ENCODE measurements at places on chromosomes 1 and 21.
A peak's percentile ranks its signal among the peaks of the same experiment; 100 is the strongest.

GRCh38 chr1:152034654-152035538, 1.9 kb downstream of the S100A11 start:
- DNase-seq, result peak; percentile 83
- peaks cover 33% of the 10 kb centered on the region for H3K4me1 ChIP-seq
- H3K4me3 ChIP-seq, result peak overlapping the region; percentile 91

DNA sequence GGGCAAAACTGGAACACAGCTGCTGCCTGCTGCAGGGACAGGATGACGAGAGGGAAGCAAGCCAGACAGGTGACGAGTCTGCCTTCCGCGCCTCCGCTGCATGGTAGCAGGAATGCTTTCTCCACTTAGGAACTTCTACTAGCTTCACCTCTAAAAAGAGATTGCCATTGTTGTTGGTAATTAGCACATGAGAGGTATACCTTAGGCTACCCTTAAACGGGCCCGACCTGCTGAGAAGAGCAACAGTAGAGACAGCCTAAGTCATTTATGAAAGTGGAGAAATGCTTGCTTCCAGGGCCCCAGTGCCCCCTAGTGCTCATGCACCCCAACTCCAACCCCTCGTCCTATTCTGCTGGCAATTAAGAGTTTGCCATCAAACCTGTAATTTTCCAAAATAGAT, 96.9 kb upstream of the AKT3 start:
- H3K4me1 ChIP-seq, result no peaks in the 10 kb centered on the region
- no peaks in the 10 kb centered on the region for H3K36me3 ChIP-seq
- no peak overlapping the region for H3K4me3 ChIP-seq
- DNase-seq, result no peak
- no peak overlapping the region for H3K27ac ChIP-seq

DNA sequence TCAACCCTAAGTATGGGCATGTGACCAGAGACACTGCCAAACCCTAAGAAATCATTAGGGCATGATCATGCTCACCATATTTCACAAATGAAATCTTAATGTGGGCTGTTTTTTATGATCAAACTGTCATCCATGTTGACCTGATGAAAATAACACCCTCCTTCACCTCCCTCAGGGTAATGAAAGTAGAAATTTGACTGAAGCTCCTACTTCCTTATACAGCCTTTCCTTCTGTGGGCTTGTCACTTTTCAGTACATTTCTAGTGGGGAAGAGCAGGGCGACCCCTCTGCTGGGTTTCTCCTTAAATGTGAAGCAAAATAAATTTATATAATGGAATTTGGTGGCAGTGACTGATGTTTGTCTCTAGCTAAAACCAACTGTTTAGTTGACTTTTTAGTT, 25.9 kb downstream of the IVNS1ABP start:
- no peaks in the 10 kb centered on the region for H3K4me1 ChIP-seq
- no peaks in the 10 kb centered on the region for H3K27me3 ChIP-seq
- peaks cover 18% of the 10 kb centered on the region for H3K36me3 ChIP-seq
- no peak for DNase-seq

GRCh38 chr1:43329995-43330751, 7.4 kb upstream of the MPL start:
- H3K4me3 ChIP-seq, result no peak overlapping the region
- H3K4me1 ChIP-seq, result no peaks in the 10 kb centered on the region
- DNase-seq, result no peak
- H3K27ac ChIP-seq, result no peak overlapping the region

GRCh38 chr1:2856676-2857375, 55.3 kb upstream of the TTC34 start:
- H3K4me3 ChIP-seq, result no peak overlapping the region
- no peaks in the 10 kb centered on the region for H3K27me3 ChIP-seq
- no peaks in the 10 kb centered on the region for H3K36me3 ChIP-seq
- no peaks in the 10 kb centered on the region for H3K4me1 ChIP-seq
- DNase-seq, result no peak

DNA sequence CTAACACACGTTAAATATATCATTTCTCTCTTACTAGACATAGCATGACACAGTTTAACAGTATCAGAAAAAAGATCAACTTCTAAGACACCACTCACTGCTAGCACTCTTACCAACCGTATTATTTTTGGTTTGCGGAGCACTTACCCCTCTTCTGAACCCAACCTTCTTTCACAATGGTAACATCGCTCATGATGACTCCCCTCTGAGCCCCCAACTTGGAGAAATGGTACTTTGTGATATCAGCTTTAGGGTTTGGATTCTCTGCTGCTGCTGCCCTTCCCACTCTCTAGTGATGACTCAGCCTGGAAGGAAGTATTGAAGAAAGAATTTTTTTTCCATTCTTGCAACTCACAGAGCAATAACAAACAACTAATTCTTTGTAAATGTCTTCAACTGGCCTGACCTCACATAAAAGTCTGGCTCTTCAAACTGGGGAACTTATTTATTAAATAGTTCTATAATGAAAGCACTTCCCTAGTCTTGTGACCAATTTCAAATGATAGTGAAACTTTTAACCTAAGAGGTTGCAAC, 7.0 kb downstream of the AKT3 start:
- H3K36me3 ChIP-seq, result no peaks in the 10 kb centered on the region
- H3K27ac ChIP-seq, result peak overlapping the region; percentile 68
- no peak overlapping the region for H3K4me3 ChIP-seq
- DNase-seq, result no peak

DNA sequence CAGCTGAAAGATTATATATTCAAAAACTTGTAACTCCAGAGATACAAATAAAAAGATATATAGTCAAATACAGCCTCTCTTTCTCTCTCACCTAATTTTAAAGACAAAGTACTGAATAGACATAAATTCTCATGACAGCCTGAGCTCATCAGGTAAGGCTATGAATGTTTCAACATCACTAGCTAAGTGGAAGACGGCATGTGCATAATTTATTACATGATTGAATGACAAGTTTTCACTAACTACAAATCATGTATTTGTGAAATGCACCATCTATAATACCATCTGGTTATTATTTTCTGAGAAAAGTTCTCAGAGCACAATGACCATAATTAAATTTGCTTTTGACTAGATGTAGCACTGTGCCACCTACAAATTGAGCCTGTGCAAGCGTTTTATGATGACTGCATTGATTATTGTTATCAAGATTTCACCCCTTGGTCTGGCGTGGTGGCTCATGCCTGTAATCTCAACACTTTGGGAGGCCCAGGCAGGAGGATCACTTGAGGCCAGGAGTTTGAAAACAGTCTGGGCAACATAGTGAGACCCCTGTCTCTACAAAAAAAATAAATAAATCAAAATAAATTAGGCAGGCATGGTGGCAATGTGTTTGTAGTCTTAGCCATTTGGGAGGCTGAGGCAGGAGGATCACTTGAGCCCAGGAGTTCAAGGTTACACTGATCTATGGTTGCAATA, 128.2 kb downstream of the APP start:
- H3K36me3 ChIP-seq, result no peaks in the 10 kb centered on the region
- no peak for DNase-seq
- H3K27ac ChIP-seq, result no peak overlapping the region

DNA sequence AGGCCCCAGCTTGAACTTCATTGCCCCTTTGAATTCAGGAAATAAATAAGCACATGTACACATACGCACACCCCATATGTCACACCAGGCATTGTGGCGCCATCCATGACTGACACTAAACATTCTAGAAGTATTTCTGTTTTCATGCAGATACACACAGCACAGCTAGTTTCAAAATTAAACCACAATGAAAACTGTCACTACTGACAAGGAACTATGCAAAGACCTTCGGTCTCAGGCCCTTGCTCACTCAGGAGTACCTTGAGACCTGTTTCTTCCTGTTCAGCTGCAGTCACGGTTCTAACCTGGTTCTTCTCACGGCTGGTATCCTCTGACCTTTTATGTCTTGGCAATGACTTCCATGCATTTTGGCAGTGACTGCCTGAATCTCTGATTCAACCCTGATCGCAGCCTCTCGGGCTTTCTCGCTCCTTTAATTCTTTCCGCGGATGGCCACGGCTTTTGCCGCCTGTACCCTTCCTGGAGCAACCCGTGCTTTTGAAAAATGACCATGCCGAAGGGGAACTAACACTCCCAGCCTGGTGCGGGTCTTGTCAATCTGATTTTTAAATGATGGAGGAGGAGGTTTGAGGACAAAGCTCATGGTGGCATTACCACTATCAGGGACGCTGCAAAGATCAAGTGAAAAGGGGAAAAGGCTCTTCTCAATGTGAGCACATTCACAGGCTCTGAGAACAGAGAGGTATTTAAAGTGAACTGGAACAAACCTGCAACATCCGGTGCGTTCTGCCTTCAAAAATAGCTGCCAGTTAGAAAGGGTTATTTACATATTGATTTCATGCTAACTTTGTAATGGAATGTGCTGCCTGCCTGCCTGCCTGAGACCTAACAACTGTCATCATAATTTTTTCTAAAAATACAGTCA, 384.6 kb downstream of the RRAGC start:
- H3K27me3 ChIP-seq, result peaks cover 10% of the 10 kb centered on the region
- peak overlapping the region; percentile 40 for H3K4me3 ChIP-seq
- H3K4me1 ChIP-seq, result no peaks in the 10 kb centered on the region
- DNase-seq, result peak; percentile 14
- no peaks in the 10 kb centered on the region for H3K36me3 ChIP-seq
- peak overlapping the region; percentile 95 for H3K27ac ChIP-seq

GRCh38 chr1:20325407-20325843, 34.8 kb downstream of the VWA5B1 start:
- no peak for DNase-seq
- H3K4me1 ChIP-seq, result no peaks in the 10 kb centered on the region
- H3K36me3 ChIP-seq, result no peaks in the 10 kb centered on the region

GRCh38 chr1:46158312-46159281, 16.3 kb upstream of the TSPAN1 start:
- H3K27ac ChIP-seq, result no peak overlapping the region
- no peaks in the 10 kb centered on the region for H3K27me3 ChIP-seq
- H3K4me3 ChIP-seq, result no peak overlapping the region
- H3K4me1 ChIP-seq, result no peaks in the 10 kb centered on the region

GRCh38 chr1:202144402-202145067, at the start of gene ARL8A:
Gene ARL8A (minus strand): TSS chr1:202144737. CDS start chr1:202144572, 165 bp downstream.
- H3K36me3 ChIP-seq, result peaks cover 17% of the 10 kb centered on the region
- H3K27me3 ChIP-seq, result no peaks in the 10 kb centered on the region
- peak; percentile 76 for DNase-seq
- H3K27ac ChIP-seq, result peak within 1 kb of the TSS; percentile 69

- no peak for DNase-seq
- H3K27ac ChIP-seq, result no peak overlapping the region
- no peaks in the 10 kb centered on the region for H3K36me3 ChIP-seq
- no peak overlapping the region for H3K4me3 ChIP-seq
Measured at GRCh38 chr21:35096959-35097358, 47.9 kb upstream of the RUNX1 start.

DNA sequence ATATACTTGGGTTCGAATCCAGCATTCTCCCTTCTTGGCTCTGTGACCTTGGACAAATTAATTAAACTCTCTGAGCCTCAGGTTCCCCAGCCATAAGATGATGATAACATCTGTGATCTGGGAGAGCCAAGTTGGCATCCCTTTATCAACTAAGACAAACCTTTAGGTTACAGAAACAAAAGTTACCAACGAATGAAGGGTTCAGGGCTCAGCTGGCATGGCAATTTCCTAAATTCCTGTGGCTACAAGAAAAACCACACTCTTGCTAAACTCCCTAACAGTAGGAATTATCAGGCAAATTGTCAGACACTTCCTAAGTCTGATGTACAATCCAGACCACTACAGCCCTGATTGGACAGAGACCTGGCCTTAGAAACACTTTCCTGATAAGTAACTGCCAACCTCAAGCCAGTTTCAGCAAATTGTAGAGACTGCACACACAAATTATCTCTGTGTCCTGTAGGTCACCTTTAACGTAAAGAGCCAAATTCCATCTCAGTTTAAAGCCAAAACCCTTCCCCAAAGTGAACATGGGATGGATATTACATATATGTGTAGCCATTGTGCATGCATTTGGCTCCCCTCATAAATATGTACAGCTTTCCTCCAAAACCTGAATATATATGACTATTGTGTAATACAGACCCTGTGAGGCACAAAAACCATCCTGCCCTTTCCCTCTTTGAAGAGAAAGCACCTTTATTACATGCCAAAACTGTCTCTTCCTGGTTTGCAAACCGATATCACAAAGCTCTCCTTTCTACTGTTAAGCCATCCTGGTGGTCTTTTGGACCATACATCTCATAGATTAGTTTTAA, 39.5 kb upstream of the EDARADD start:
- no peak overlapping the region for H3K4me3 ChIP-seq
- H3K27me3 ChIP-seq, result no peaks in the 10 kb centered on the region
- DNase-seq, result no peak
- H3K4me1 ChIP-seq, result no peaks in the 10 kb centered on the region
- no peaks in the 10 kb centered on the region for H3K36me3 ChIP-seq
- H3K27ac ChIP-seq, result no peak overlapping the region

GRCh38 chr1:193458628-193459027, 272.2 kb upstream of the B3GALT2 start:
- H3K27me3 ChIP-seq, result no peaks in the 10 kb centered on the region
- H3K4me3 ChIP-seq, result no peak overlapping the region
- DNase-seq, result no peak

DNA sequence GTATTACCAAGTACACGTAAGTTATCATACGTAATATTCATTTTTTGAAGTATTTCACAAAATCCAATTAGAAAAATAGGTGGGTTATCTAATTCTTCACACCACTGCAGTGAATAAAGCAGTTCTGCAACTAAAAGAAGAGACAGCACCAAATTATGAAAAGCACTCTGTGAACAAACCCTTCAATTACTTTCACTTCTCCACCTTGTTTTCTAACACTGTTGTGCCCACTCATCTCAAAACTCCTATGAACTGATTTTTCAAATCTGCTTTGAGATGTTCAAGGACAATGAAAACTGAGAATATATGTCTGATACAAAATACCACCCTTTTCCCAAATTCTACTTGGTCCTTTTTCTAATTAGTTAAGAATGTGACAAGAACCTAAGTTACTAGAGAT, 39.4 kb downstream of the LTN1 start:
- H3K27ac ChIP-seq, result no peak overlapping the region
- peaks cover 85% of the 10 kb centered on the region for H3K36me3 ChIP-seq
- no peaks in the 10 kb centered on the region for H3K27me3 ChIP-seq
- no peak overlapping the region for H3K4me3 ChIP-seq
- DNase-seq, result no peak

DNA sequence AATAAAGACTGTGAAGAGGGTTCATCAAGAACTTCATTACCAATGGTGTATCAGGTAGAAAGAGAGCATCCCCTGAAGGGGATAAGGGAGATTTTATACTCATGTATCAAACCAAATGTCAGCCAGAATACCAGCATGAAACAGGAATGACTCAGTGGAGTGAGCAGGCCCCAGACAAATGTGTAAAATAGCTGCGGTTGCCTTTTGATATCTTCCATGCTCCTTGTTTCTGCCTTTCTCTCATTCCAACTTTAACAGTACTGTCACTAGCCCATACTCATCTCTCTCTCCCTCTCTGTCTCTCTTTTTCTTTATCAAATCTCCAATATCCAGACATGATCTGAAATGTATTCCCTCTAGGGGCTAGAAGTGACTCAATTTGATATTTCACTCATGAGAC, 47.8 kb downstream of the GPR88 start:
- no peak overlapping the region for H3K27ac ChIP-seq
- peaks cover 5% of the 10 kb centered on the region for H3K4me1 ChIP-seq
- H3K36me3 ChIP-seq, result no peaks in the 10 kb centered on the region
- no peaks in the 10 kb centered on the region for H3K27me3 ChIP-seq

GRCh38 chr1:30519201-30519763, 204.1 kb downstream of the MATN1 start:
- no peaks in the 10 kb centered on the region for H3K27me3 ChIP-seq
- no peaks in the 10 kb centered on the region for H3K36me3 ChIP-seq
- no peaks in the 10 kb centered on the region for H3K4me1 ChIP-seq
- no peak overlapping the region for H3K4me3 ChIP-seq
- no peak overlapping the region for H3K27ac ChIP-seq

All from natural killer cell (primary cell).